ENCODE measurements at places on chromosomes 3 and 15.

DNA sequence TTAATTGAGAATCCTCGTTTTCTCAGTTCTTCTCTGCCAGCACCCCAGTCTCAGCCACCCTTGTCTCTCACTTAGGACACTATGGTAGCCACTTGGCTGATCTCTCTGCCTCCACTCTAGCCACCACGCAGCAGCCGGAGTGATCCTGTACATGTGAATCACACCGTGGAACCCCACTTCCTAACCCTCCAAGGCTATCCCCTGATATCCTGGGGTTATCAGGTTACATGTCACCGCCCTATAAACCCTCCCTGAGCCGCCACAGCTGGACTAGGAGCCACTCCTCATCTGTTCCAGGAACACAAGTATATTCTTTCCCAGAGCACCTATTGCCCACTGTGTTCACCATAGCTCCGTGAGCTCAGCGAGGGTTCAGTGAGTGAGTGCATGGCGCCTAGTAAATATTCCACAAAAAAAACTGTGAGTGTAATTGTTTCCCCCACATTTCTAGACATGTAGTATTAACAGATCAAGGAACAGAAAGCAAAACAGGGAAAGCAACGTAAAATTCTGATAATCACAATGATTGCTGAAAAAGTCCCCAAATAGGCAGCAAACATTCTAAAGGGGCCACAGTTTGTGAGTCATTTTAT is 661 bp upstream of the PARP14 start:
- DNase-seq: no peak

DNA sequence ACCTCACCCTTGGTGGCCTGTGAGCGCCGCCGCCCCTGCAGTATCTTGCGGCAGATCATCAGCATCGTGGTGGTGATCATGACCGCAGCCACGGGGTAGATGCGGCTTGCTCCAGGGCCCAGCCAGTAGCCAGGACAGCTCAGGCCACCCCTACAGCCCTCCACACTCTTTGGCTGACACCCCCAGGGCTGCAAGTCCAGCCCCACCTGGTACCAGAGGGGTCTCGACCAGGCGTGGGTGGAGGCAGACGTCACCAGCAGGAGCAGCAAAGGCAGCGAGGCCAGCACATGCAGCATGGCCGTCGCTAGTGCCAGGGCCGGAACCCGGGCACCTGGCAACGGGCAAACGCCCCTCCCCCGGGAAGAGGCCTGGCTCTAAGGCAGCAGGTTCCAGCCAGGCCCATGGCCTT is at the start of gene TMEM89:
TMEM89 (minus strand) TSS at position 309 of the 409 bp plus-strand sequence; CDS start at position 296, 13 bp downstream.
- DNase-seq: no peak

DNA sequence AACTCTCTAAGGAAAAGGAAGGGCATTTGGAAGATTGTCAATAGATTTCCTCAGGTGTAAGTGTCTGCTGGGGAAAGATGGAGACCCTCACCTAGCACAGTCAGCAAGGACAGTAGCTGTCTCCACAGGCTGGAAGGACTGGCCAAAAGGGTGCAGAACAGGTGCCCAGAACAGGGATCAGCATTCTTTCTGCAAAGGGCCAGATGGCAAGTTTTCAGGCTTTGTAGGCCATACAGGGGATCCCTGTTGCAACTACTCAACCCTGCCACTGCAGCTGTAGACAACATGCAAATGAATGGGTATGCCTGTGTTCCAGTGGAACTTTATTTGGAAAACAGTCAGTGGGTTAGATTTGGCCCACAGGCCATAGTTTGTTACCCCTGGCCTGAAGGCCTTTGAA is 8.1 kb downstream of the AGBL1 start:
- no peak for DNase-seq

GRCh38 chr3:127699416-127700300 is 26.9 kb downstream of the ABTB1 start:
- DNase-seq: no peak

DNA sequence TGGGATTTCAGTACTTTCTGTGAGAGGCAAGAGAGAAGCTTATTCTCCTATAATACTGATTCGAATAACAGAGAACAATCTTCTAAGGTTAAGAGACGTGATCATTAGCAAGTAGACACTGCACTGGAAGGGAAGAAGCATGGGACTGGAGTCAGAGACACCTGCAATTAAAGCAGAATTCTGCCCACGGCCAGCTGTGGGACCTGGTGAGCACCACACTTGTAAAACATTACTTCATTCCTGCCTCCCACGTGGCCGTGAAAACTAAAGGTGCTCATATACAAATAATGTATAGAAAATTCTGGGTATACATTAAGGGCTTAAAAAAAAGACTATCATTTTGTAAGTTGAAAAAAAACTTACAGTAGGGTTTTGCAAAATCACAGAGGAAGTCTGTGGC is 2.0 kb downstream of the TM2D3 start:
- DNase-seq: no peak

DNA sequence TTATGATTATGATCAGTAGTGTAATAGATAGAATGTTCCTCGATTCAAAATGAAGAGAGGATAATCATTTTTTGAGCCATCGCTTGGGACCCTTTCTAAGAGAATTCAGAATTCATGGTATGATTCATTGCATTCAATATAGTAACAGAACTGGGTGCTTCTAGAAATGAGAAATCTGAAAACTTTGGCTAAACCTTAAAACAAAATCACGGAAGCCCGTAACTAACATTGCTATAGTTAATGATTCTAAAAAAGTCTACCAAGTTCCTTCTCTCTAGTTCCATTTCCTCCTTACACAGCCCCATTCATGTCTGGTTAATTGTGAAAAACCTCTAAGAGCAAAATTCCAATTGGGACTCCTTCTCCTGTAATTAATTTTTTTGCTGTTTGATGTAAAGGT is 217.1 kb downstream of the GBE1 start:
- no peak for DNase-seq

- no peak for DNase-seq
Observed at GRCh38 chr15:27993996-27994780, 104.9 kb downstream of the OCA2 start.

DNA sequence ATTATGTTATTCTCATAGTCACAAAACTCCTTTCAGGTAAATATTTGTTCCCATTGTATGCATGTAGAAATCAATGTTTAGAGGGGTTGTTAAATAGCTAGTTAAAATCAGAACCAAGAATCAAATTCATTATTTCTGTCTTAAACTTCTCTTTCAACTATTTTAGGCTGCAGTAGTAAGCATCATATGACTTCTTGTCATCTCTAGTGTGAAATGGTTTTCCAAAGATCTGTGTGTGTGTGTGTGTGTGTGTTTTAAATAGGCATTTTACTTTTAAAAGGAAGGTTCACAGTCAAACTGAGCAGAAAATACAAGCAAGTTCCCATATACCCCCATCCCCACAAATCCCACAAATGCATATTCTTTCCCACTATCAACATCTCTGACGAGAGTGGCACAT is 506.5 kb downstream of the LPP start:
- no peak for DNase-seq

DNA sequence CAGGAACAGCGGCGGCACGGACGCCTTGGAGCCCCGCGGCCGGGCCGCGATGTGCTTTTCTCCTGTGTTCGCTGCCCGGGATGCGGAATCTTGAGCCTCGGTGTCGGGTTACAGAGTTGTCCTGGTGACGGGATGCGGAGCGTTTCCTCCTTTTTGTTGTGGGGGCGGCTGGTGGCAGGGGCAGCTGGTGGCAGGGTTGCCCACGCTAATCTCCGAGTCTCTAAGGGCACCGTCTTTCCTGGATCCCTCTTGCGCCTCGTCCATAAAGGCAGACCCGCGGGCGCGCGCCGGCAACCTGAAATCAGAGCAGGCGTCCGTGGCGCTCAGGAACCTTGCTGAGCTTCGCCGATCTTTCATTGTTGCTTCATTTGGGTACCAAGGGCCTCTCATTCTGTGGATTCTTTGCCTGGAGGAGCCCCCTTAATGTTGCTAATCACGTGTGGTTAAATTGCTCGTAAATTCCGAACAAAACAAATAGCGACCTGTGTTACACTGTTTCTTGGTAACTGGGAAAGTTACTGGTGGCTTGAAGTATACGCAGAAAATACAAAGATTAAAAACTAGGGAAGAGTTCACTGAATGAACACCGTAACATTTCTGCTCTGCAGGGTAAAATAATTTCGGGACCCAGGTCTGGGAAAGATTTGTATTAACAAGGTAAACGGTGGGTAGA is 844 bp upstream of the PFN2 start:
- peak; percentile 20 for DNase-seq

GRCh38 chr3:30546934-30547333 is 59.5 kb upstream of the TGFBR2 start:
- no peak for DNase-seq

GRCh38 chr3:57555306-57555705 is 768 bp upstream of the PDE12 start:
- DNase-seq: no peak

GRCh38 chr3:25151281-25151902 is 276.7 kb upstream of the RARB start:
- DNase-seq: no peak

- DNase-seq: no peak
Observed at GRCh38 chr3:135699741-135700140, 265.8 kb upstream of the PPP2R3A start.

- DNase-seq: no peak
Observed at GRCh38 chr3:10857235-10857634, 41.2 kb downstream of the SLC6A11 start.

DNA sequence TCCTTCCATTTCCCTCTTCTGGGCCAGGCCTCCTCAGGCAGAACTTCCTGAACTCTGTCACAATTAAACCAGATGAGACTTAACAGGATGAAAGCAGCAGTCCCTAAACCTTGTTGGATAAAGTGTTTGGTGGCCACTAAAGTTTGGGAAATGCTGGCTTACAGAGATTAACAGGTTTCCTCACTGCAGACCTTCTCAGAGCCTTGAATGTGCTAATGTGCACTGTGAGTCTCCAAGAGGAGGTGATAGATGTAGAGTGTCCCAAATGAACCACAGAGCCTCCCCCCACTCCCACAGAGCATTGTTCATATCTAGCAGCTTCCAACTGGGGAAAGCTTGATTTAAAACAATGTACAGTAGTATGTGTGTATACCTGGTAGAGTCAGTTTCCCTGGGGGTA is 42.9 kb downstream of the HAPLN3 start:
- no peak for DNase-seq

- no peak for DNase-seq
Observed at GRCh38 chr3:158058495-158059130, 47.6 kb downstream of the SHOX2 start.

- DNase-seq: peak; percentile 64
Observed at GRCh38 chr15:79184465-79184892, 93.9 kb upstream of the RASGRF1 start.

DNA sequence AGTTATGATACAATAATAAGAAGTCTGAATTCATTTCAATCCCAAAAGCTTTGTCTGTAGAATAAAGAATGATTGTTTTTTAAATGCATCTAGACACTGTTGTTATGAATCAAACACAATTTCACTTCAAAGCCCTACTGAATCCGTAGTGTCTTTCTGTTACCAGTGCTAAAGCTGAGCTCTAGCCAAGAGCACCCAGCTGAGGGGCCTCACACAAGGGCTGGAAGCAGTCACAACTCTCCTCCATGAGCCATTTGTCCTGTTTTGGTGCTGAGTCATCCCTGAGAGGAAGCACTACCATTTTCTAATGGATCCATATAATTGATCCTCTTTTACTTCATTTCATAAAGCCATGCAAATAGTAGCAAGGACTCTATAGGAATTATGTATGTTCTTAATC is 158.2 kb upstream of the ANKRD28 start:
- DNase-seq: no peak

DNA sequence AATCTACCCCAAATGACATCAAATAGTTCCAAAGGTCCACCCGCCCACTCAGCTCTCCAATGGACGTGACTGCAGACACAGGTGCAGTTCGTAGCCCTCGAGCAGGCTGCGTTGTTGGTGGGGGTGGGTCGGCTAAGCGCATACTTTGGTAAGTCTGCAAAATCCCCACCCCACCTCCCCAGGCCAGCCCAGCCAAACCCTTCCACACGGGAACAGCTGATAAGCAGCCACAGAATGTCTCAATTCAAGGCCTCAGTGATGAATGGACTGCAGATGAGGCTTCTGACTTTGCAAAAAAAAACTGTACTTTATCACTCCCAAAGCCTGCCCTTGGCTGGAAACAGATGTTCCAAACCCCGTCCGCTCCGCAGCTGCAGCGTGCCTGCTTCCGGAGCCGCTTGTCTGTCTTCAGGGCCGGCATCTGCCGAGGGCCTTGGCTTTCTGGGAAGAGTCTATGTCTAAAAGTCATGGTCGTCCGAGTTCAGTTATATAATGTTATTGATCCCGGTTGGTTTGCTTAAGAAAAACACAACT is 38.2 kb downstream of the PCSK6 start:
- no peak for DNase-seq

GRCh38 chr3:98778383-98778782 is 15.2 kb downstream of the ST3GAL6 start:
- DNase-seq: no peak

GRCh38 chr3:74592359-74592758 is 22.1 kb downstream of the CNTN3 start:
- no peak for DNase-seq

DNA sequence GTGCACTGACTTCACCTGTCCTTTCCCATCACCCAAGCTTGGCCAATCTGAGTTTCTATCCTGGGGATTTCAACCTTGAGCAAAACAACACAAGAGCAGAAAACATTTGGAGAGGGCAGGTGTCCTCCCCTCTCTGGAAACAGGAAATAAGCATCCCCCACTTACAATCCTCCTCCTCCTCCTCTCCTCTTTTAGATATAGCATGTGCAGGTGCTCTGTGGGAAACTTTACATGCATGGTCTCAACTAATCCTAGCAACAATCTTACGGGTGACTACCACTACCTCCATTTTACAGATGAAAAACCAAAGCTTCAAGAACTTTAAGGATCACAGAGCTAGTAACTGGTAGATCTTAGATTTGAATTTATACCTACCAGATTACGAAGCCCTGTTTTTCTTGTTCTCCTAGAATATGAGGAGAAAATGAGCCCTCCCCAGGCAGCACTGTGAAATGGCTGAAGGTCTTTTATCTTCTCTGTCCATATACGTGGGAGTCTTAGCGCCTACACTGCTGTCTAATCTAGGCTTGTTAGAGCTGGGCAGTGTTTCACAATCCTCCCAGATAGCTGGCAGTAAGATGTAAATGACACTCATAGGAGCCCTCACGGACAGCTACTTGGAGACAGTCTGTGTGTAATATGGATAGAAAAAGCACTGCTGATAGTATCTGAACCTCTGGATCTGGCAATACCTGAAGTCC is 301.2 kb upstream of the PROK2 start:
- no peak for DNase-seq

- no peak for DNase-seq
Observed at GRCh38 chr3:115996420-115997108, 373.3 kb downstream of the GAP43 start.

GRCh38 chr15:41993472-41994170 is 21.3 kb upstream of the EHD4 start:
- no peak for DNase-seq

GRCh38 chr3:89740080-89740880 is 632.9 kb downstream of the EPHA3 start:
- no peak for DNase-seq

DNA sequence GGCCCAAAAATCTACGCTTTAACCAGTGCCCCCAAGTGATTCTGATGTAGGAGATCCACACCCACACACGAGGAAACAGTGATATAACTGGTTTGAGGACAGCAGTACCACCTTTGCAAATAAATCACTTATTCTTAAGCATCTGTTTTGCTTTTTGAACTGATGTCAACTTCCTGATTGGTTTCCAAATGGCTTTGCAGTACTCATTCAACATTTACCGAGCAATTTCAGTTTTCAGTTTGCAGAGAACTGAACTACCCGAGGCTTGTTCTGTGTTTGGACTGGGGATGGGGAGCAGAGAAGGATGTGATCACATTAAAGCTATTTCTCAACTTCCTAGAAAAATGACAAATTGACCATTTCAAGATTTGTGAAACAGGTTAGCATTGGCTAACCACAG is 1.1 kb upstream of the GYG1 start:
- DNase-seq: no peak

- no peak for DNase-seq
Observed at GRCh38 chr3:168220556-168220955, 124.8 kb upstream of the GOLIM4 start.
